ENCODE measurements at places on chromosomes 2 and 18. TPM values are rescaled to one million over a fixed set of nuclear protein-coding genes. Genes with fewer than 3 reads are reported as not detected.

Gene GAL3ST2
- not detected for total RNA-seq

Gene PLB1
- total RNA-seq, result 0.39 TPM

Gene ASPRV1
- 0.20 TPM for total RNA-seq

Gene TUBB8B
- total RNA-seq, result not detected

Gene ZNF516
- total RNA-seq, result 23.1 TPM

Gene PKDCC
- total RNA-seq, result 26.5 TPM

Gene PTPN4
- 16.5 TPM for total RNA-seq

Gene PROM2
- total RNA-seq, result 0.20 TPM

Gene MEP1B
- total RNA-seq, result not detected

Gene INPP5D
- total RNA-seq, result 0.39 TPM

Gene MYO7B
- total RNA-seq, result 0.37 TPM

Gene SERPINB13
- not detected for total RNA-seq

Gene MFF
- total RNA-seq, result 84.1 TPM

Gene MOGAT1
- not detected for total RNA-seq

Gene ERFE
- total RNA-seq, result 7.0 TPM

Gene ARHGAP28
- total RNA-seq, result 9.4 TPM

Gene SPP2
- total RNA-seq, result not detected
